ENCODE measurements at places on chromosomes 4 and X.

DNA sequence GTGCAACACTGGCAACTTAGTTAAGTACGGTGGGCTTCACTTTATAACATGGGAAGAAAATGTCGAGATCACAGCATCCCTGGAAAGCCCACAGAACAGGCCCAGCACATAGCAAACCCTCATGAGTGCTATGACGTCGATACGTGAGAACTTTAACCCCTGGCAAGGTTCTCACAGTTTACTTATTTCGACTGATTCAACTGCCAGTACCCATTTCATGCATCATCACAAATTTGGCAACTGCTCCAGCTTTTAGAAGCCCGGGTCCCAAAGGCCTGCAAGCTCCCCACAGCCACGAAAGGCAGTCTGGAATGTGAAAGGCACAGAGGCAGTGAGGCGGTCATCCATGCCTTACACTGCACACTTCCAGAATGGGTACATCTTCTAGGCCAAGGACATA lies 41.2 kb downstream of the RELL1 start:
- no peak for DNase-seq

GRCh38 chrX:20224814-20225487 lies 41.8 kb downstream of the RPS6KA3 start:
- no peak for DNase-seq

- no peak for DNase-seq
Observed at GRCh38 chrX:22392133-22392948, 119.6 kb downstream of the CBLL2 start.

GRCh38 chrX:69299285-69299684 lies 134.0 kb upstream of the PJA1 start:
- DNase-seq, result no peak

DNA sequence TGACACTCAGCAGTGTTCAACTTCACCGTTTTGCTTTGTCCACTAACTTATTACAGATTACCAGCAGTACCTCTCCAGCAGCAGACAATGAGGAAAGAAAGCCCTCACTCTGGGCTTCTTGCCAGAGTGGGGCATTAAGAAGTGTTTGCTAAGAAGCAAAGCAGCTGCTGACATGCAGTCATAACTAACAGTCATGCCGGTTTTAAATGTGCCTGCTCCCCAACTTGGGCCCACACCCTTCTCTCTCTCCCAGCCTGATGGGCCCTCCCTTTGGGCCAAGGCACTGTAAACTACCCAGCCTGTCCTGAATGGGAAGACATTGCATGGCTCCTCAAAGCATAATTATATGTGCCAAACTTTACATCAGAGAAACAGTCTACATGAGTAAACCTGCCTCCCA lies 54.6 kb upstream of the HHIP start:
- DNase-seq, result no peak

DNA sequence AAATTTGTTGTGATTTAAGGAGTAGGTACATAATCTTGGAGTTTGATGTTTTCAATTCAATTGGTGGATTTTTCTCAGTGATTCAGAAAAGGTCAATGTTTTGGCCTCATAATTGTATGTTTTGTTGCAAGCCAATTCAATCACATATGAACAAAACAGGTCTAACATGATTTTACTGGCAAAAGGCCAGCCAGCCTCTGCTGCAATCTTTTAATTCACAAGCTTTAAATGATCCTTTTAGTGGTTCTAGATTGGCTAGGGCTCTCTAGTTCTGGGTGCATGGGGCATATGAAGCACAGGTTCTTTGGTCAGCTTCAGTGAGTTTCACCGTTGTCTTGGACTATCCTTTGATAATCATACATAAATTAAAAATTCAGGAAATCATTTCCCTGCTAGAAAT lies 19.2 kb upstream of the SLC6A14 start:
- no peak for DNase-seq

DNA sequence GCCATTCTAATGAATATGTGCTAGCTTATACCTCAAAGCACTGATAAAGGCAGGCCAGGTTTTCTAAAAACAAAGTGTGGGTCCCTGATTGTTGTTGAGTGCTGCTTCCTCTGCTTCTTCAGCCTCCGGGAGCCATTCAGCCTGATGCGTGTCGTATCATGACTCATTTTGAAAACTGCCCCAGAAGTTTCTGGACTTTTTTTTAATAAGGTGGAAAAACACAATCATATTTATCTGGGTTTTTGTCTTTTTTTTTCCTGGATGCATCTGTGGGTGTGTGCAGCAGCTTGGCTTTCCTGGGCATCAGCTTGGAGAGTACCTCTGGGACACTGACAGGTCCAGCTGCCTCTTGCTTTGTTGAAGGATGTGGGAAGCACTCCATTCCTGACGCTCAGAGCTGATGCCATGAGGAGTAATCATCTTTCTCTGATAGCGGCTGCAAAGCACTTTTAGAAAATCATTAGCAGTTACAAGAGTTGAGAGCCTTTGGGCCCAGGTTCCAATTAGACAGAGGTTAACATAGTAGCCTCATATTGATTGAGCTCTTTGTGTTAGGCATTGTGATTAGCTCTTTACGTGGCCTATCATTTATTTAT lies 66.9 kb downstream of the PARM1 start:
- DNase-seq, result no peak

DNA sequence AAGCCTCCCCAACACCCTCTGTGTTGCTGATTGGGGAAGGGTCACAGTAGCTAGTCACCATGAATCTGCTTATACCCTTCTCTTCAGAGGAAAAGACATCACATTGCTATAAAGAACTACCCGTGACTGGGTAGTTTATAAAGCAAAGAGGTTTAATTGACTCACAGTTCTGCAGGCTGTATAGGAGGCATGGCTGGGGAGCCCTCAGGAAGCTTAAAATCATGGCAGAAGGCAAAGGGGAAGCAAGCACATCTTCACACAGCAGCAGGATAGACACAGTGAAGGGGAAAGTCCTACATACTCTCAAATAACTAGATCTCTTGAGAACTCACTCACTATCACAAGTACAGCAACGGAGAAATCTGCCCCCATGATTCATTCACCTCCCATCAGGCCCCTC lies 229.4 kb upstream of the FTHL17 start:
- DNase-seq, result no peak

DNA sequence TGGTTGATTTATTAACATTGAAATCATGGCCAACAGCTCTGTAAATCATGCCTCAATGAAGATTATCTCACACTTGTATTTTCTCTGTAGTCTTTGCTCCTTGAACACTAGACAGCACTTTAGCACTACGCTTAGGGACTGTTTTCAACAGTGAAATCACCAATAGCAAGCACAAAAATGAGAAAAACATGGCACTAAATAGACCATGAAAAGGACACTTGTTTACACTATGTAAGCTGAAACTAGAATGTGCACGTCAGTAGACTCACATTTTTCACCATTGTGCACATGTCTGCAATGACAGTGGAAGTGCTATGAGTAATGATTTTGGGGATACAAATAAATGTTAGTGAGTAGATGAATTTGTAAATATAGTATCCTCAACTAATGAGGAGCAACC lies 3.1 kb downstream of the BMP2K start:
- DNase-seq, result no peak

- DNase-seq, result no peak
Observed at GRCh38 chr4:187840814-187841213, 154.8 kb upstream of the ZFP42 start.

- no peak for DNase-seq
Observed at GRCh38 chr4:46839128-46839527, 69.9 kb downstream of the COX7B2 start.

- DNase-seq, result no peak
Observed at GRCh38 chr4:84031401-84031800, 467.7 kb downstream of the NKX6-1 start.

GRCh38 chr4:145823743-145824142 lies 114.9 kb downstream of the ZNF827 start:
- DNase-seq, result no peak

DNA sequence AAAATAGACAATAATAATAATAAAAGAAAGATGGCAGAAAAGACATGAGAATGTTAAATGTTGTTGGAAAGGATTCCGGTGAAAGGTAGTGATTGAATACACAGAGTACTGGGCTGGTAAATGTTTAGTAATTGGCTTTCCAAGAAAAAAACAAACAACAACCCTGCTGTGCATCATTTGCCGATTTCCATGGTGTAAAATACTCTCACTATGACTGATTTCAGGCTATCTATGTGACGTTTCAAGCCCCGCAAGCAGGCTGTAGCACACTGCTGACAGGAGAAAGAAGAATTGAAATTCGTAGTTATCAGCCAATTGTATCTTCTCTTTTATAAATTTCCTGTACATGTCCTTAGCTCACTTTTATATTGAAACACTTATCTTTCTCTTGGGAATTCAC lies 13.6 kb upstream of the SEPTIN6 start:
- no peak for DNase-seq

GRCh38 chr4:185247151-185247550 lies 37.8 kb downstream of the SNX25 start:
- DNase-seq, result no peak

GRCh38 chr4:1179089-1179441 lies 6.7 kb upstream of the SPON2 start:
- DNase-seq, result no peak

GRCh38 chr4:27635936-27636913 lies 775.6 kb downstream of the STIM2 start:
- DNase-seq, result no peak

DNA sequence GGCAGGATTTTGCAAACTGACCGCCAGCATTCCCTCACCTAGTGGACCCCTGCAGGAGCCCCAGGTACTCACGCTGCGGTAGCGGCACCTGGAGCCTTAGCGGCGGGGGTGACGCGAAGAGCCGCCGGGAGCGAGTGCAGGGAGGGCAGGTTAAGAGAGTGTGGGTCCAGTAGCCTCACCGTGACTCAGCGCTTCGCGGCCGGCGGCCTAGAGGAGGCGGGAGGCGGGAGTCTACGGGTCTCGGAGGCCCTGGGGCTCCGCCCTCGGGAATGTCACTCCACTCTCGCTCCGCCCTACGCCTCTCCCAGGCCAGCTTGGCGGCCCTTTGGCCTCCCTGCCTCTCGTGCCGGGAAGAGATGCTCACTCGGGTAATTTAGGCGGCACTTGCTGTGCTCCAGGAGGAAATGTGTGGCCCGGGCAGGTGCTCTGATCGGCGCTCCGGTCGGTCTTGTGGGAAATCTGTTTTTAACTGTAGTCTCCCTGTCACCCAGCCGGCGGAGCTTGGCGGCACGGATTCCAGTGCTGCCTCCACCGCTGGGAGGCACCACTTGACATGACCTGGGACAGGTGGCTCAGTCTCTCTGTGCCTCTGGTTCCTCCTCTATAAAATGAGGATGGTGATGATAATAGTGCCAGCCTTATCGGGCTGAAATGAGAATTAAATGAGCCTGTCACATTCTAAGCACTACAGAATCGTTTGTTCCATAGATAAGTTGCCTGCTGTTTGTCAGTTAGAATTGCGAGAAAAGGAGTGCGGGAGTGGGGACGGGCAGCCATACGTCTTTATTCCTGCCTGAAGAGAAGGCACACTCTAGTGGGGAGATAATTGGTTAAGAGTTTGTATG lies at the start of gene PIR:
PIR (minus strand) TSS at position 216 of the 845 bp plus-strand sequence. CDS start 2,076 bp downstream, outside the sequence.
- DNase-seq, result peak; percentile 70

- no peak for DNase-seq
Observed at GRCh38 chr4:99027304-99027703, 31.8 kb downstream of the METAP1 start.

- DNase-seq, result no peak
Observed at GRCh38 chr4:65658117-65658516, 12.2 kb downstream of the EPHA5 start.

- DNase-seq, result peak; percentile 81
Observed at GRCh38 chr4:104494822-104495559, at the start of gene CXXC4. Gene CXXC4 (minus strand): TSS chr4:104494894. CDS start chr4:104491802, 3,092 bp downstream.

GRCh38 chr4:107391630-107392028 lies 328.4 kb downstream of the PAPSS1 start:
- no peak for DNase-seq

DNA sequence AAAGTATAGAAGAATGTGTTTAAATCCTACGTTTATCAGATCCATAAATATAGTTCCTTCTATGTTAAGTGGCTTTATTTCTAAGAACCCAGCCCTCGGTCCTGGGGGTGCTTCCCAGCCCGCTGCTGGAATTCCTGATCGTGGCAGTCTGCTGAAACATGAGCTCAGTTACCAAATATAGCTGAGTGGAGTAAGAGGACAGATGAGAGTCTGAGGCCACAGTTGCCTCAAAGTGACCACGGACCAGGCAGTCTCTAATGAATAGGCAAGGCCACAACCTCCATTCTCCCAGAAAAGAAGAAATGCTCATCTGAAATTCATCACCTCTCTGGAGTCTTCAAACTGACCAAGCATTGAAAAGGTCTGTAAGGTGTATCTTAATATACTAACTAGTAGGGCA lies at the start of gene PALLD:
PALLD (plus strand) TSS at position 219 of the 400 bp plus-strand sequence.
- DNase-seq, result no peak

DNA sequence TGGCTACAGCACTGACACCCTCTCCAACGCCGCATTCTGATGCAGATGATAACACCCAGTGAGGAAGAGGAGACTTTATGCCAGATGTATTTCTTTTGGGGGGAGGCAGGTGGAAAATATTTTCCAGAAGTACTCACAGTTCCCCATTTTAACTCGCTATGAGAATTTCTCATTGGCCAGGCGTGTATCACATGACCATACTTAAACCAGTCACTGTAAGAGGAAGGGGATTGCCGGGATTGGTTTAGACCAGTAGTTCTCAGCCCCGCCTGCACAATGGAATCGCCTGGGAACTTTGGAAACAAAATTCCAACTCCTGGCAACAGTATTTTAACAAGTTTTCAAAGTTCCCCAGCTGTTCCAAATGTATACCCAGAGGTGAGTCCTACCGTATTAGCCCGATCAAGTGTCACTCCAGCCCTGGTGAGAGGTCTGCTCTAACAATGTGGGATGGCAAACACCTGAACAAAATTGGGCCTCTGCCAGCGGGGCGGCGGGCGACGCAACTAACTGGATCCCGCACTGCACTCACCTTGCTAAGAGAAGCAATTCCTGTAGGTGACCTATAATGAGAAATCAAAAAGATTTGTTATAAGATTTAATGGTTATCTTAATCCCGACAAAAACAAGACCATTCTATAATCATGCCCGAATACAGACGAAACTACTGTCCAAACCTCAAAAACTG lies 2.9 kb upstream of the MSL3 start:
- no peak for DNase-seq

GRCh38 chr4:75705198-75705977 lies 19.0 kb upstream of the USO1 start:
- no peak for DNase-seq

DNA sequence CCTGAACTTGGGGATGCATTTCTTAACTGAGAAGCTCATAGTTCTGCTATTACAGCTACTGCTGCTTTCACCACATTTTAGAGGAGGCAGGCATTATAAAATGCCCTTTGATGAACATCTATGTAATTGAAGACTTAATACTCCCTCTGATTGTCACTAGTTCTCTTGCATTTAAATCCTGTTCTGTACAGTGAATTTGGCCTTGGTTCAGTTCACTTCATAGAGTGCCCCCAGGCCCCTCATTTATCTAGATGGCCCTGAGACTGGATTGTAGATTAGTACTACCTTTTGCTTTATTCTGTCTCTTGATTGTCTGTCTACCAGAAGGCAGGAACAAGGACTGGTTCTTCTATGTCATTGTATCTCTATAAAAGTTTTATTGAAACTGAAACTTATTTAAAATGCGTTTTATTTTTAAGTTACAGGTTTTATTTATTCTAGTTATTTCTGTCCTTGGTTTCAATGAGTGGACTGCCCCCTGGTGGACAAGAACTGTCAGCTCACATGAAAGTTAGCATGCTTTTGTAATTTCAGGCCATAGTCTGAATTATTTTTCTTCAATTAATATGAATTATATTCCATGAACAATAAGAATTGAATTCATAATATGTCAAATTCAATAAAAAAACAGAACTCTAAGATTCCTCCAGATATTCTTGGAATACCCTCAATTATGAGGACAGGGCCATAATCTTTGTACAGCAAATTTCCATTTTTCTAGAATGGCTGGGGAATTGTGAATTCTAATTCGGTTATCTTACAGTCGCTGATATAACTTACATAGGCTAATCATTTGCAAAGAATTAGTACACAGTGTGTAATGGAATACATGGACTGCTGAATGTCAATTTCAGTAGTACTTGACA lies 47.2 kb upstream of the TMEM33 start:
- no peak for DNase-seq
